Naive thymus-derived CD4-positive, alpha-beta T cell (primary cell): ENCODE measurements at places on chromosomes 7 and 10.

DNA sequence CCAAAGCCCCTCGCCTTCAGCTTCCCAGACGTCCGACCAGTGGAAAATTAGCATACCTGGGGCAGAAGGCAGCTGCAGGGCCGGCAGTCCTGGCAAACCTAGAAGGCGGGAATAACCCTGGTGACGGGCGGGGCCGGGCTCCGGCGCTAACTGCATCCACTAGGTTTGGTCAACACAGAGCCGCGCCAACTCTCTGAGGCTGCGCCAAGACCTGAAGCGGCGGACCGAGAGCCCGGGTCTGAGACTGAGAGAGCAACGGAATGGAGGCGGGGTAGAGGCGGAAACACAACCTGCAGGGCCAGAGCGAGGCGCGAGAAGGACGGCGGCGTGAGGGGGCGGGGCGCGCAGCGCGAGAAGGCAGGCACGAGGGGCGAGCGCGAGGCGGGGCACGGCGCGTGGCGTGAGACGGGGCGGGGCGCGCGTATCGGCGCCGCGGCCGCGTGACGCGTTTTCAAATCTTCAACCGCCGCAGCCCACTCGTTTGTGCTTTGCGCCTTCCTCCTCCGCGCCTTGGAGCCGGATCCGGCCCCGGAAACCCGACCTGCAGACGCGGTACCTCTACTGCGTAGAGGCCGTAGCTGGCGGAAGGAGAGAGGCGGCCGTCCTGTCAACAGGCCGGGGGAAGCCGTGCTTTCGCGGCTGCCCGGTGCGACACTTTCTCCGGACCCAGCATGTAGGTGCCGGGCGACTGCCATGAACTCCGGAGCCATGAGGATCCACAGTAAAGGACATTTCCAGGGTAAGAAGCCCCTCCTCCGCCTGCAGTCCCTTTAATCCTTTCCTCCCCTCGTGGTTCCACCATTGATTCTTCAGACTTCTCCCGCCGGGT, at the start of the genes DBF4 and SLC25A40:
TSS of gene DBF4 (plus strand) at position 454 of the 829 bp plus-strand sequence. CDS start at position 694, 240 bp downstream.
TSS of gene SLC25A40 (minus strand) at position 321 of the 829 bp plus-strand sequence. CDS start 17,633 bp downstream, outside the sequence.
- peak; percentile 96 for DNase-seq

DNA sequence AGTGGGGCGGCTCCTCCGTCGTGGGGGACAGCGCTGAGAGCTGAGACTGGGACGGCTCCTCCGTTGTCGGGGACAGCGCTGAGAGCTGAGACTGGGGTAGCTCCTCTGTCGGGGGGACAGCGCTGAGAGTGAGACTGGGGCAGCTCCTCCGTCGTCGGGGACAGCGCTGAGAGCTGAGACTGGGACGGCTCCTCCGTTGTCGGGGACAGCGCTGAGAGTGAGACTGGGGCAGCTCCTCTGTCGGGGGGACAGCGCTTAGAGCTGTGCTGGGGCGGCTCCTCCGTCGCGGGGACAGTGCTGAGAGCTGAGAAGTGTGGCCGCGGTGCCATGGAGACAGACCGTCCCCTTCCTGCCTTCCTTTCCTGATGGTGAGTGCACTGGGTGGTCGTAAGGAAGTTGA, 136.4 kb downstream of the DYNC2I1 start:
- no peak for DNase-seq

GRCh38 chr10:15333909-15334649, 37.0 kb downstream of the FAM171A1 start:
- DNase-seq: no peak

- no peak for DNase-seq
These were observed 14.4 kb upstream of the ITGB1 start for GRCh38 chr10:32972460-32972859.

DNA sequence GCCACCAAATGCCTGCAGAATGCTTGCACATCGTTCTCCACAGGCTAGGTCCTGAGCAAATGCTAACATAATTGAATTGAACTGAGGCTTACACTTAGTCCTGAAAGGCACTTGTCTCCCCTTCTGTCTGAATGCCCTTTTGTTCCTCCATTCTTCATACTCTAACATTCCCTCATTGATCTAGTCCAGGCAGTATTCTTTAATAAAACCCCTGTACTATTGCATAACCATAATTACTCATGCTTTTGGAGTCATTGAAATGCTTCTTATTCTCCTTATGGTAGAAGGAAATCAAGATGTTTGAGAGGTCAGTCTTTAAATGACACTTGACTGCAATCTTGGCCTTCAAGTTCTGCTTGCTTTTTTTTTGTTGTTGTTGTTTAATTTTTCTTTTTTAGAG, 7.1 kb downstream of the PI4K2A start:
- DNase-seq: no peak

- DNase-seq: no peak
These were observed 18.8 kb downstream of the MYO3A start for GRCh38 chr10:25952857-25953256.

DNA sequence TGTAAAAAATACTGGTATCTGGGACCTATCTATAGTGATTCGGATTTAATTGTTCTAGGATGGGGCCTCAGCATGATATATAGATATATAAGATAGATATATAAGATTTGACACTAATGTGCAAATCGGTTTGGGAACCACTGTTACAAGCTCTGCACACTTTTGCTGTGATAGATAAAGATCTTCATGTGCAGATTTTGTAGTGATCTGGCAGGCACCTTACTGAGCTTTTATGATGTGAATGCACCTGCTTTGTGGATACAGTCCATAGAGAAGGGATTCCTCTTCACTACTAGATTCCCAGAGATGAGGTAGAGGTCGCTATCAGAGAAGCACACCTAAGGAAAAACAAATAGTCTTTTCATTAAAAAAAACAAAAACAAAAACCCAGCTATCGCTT, 33.3 kb upstream of the PCGF5 start:
- DNase-seq: no peak

DNA sequence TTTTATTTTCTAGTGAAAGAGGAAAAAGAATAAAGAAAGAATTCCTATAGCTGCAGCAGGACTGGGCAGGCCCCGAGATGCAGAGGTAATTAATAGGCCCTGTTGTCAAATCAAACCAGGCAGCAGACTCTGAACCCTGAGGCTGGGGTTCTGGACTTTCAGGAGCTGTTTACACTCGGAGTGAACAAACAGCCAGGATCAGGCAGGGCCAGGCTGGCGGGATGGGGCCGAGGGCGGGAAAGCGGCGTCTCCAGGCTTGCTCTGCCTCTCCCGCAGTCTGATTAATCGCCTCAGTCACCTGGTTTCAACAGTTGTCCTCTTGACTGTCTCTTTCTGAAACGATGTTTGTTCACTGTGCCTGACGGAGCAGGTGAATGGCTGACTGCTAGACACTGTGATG, 675.4 kb upstream of the FOXK1 start:
- DNase-seq: no peak

DNA sequence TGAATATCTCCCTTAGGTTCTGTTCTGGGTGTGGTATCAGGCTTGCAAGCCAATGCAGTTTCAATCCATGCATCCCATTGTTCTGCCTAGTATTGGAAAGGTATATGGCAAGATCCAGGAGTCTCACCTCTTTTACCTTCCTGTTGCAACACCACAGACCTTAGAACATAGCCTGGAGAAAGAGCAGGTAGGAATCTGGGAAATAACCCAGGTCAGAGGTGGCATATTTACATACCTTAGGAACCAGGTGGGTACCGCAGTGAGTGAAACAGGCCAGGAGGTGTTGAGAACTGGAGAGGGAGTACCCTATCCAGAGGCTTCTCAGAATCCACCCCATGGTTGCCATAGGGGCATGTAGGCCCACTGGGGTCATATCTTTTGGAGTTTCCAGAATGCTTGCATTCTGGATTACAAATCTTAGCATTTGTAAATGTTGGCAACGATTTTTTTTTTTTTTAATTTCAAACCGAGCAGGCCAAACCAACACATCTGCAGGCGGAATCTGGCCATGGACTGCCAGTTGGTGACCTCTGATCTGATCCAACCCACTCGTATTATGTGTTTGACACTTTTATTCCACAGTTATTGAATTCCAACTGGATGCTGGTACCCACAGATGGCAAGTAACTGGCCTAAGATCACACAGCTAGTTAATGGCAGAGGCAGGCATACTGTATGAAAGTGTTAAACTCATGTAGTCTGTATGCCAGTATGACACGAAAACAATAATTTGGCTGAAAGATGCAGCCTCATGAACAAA, 180.3 kb upstream of the TCF7L2 start:
- no peak for DNase-seq

GRCh38 chr10:29642990-29643389, 8.2 kb upstream of the SVIL start:
- no peak for DNase-seq

DNA sequence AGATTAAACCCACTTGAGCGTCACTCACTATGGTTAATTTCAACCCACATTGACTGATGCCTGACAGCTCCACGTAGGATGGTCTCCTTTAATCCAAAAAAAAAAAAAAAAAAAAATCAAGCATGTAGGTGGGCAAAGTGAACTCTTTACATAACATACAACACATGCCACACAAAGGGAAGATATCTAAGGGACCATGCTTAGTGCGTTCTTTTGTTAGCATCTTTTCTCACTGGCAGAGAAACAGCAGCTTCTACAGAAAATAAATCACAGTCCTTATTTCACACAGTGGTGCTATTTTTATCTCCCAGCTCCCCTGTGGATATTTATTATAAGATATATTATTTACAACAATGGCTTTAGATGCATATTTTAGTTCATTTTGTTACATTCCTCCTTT, 652.0 kb upstream of the CELF2 start:
- DNase-seq: no peak

GRCh38 chr7:97601931-97602457, 129.9 kb upstream of the TAC1 start:
- DNase-seq: no peak

DNA sequence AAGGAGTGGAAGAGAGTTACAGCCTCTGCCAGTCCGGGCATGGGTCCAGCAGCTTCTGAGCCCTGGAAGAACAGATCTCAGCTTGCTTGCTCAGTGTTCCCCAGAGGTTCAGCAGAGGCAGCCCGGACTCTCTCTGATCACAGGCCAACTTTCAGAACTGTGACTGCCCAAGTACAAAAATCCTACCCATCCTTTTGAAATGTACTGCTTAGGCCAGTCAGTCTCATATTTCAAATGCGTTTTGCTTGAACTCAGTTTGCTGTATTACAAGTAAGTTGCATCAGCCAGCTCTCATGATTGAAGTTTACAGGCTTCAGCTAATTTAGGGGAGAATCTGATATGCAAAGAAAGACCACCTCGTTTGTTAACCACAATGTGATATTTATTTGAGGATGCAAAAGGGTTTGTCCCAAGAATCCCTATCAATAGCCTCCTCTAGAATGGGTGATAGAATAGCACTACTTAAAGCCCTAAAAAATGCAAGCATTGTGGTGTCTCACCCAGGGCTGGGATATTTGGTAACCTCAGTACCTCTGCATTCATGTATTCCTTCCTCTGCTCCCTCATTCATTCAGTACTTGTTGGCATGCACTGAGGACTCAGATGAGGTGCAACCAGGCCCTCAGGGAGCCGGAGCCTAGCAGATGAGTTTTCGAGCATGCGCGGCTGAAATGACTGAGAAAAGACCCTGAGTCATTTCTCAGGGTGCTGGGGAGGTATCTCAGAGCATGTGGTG, 7.0 kb downstream of the AIMP2 start:
- DNase-seq: no peak

GRCh38 chr7:48471196-48471595, 299.9 kb downstream of the ABCA13 start:
- DNase-seq: no peak

DNA sequence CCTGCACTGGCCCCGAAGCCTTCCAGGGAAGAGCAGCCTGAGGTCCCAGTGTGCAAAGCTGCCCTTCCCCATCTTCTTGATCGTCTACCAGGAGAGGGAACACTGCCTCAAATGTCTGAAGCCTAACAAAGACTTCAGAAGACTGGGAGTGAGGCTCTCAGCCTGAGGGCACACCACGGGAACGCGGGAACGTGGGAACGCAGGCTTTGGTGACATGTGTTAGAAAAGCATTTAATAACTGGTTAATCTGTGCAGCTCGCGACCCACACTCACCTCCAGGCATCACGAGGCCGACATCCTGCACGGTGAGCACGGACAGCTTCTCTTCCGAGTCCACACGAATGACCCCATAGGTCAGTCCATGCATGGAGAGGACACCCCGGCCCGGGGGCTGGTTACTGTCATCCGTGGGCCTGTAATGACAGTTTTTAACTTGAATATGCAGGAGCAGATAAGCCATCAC, 234.0 kb downstream of the ZMYND11 start:
- no peak for DNase-seq

- DNase-seq: no peak
These were observed 18.9 kb downstream of the ZNF680 start for GRCh38 chr7:64544010-64544409.

GRCh38 chr10:14838582-14839304, 637 bp downstream of the HSPA14 start:
- DNase-seq: no peak
